ENCODE measurements at places on chromosomes 5 and 9.

DNA sequence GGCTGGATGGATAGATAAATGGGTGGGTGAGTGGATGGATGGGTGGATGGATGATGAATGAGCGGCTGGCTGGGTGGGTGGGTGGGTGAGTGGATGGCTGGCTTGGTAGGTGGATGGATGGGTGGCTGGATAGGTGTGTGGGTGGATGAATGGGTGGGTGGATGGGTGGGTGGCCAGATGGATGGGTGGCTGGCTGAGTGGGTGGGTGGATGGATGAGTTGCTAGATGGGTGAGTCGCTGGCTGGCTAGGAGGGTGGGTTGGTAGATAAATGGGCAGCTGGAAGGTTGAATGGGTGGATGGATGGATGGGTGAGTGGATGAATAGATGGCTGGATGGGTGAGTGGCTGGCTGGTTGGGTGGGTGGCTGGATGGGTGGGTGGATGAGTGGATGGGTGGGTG is 27.9 kb upstream of the CEP72 start:
- DNase-seq = no peak

GRCh38 chr5:126009566-126009965 is 413.6 kb upstream of the GRAMD2B start:
- no peak for DNase-seq

DNA sequence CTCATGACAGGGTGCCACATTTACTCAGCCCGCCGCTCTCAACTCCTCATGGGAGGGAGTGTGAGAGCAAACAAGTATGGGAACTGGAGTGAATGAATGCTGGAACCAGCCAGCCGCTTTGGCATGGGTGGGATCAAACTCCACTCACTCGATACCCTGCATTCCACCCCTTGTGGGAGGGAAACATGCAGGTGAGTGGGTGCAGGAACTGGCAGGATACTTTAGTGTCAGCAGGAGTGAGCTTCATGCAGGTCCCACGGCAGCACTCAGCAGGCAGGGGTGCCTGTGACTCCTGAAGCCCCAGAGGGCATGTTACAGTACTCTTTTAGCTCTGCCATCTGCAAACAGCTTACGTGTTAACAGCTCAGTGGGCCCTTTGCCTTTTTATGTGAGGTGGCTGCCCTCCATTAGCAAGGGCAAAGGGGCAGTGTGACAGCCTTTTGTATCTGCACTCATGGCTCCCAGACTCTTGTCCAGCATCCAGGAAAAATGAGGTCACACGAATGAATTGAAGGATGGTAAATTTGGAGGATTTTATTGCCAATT is 433.2 kb upstream of the NMUR2 start:
- DNase-seq = no peak

- no peak for DNase-seq
Observed at GRCh38 chr5:15695215-15695731, 195.3 kb downstream of the FBXL7 start.

DNA sequence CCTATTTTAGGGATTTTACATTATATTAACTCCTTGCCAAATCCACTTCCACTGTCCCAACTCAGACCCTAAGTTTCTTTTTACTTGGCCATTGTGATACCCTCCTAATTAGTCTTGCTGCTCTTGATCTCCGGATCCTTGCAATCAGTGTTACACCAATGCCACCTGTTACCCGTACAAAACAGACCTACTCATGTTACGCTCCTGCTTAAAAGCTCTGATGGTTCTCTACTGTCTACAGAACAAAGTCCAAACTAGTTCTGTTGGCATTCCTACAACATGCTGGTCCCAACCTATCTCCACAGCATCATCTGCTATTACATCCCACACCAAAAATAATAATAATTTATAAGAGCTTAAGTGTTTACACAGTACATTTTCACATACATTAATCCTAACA is 9.8 kb downstream of the ECPAS start:
- DNase-seq = no peak

DNA sequence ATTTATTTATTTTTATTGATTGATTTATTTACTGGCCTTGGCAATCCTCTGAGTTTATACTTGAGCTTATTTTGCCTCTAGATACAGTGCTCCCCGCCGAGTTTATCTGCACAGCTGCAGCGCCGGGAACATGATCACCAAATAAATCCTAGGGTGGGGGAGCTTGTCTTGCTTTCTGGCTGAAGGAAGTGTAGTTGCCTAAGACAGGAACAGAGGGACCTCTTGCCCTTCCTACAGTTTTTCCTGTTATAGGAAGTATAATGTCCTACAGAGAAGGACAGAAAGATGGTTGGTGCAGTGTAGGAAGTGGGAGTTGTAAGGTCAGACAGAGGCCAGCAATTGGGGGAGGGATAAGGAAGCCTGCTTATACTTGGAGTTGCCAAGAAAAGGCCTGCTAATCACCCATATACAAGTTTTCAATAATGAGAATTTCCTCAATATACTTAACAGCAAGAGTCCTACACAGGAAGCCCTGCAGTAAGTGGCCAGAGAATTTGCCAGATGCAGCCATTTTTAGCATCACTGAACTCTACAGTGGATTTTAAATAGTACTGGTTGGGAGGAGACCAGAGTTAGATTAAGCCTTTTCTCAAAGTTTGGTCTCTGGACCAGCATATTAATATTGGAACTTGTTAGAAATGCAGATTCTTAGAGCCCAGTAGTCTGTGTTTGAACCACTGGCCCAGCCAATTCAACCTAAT is 7.7 kb downstream of the AOPEP start:
- no peak for DNase-seq

GRCh38 chr5:2685651-2686272 is 65.7 kb downstream of the IRX2 start:
- DNase-seq = no peak

- no peak for DNase-seq
Observed at GRCh38 chr9:117307701-117308100, 107.2 kb downstream of the ASTN2 start.

DNA sequence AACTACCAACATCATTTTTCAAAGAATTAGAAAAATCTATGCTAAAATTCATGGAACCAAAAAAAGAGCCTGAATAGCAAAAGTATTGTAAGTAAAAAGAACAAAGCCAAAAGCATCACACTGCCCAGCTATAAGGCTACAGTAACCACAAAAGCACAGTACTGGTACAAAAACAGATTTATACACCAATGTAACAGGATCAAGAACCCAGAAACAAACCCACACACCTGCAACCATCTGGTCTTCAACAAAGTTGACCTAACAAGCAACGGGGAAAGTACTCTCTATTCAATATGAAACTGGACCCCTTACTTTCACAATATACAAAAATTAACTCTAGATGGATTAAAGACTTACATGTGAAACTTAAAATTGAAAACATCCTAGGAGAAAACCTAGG is 94.2 kb upstream of the TARS1 start:
- no peak for DNase-seq

- DNase-seq = peak; percentile 23
Observed at GRCh38 chr9:128992995-128993394, 35.1 kb downstream of the SH3GLB2 start.

Data from dermis microvascular lymphatic vessel endothelial cell (primary cell).